ENCODE measurements at places on chromosomes 7 and 10.

DNA sequence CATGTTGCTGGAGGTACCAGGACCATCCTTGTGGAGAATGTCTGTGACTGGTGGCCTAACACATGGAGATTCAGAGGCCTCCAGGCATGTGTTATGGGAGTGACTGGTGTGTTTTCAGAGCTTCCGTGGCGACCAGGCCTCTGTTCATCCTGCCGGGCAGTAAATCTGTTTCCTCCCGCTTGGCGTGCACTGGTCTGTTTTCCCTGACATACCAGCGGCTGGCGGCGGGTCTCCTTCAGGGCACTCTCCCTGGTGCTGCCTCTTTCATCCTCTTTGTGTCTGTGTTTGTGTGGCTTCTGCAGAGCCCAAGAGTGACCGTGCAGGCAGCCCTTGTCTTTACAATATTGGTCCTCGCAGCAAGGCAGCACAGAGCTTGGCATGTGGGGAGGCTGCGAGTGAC lies 385.1 kb upstream of the MKI67 start:
- DNase-seq, result no peak

DNA sequence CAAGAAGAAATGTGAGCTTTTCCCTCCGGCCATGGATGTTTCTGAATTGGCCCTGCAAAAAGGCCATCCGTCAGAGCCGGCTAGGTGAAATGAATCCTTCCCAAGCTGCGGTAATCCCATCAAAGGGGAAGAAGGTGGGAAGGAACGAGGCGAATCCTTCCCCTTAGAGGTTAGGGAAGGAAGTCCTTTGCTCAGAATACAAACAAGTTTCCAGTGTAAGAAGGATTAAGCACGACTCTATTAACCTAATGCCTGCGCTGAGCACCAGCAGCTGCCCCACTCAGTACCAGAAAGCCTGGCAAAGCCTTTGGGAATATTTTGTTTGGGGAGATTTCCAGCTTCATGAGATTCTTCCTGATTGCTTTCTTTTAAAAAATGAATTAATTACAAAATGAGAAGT lies 42.8 kb downstream of the CLRN3 start:
- DNase-seq, result no peak

DNA sequence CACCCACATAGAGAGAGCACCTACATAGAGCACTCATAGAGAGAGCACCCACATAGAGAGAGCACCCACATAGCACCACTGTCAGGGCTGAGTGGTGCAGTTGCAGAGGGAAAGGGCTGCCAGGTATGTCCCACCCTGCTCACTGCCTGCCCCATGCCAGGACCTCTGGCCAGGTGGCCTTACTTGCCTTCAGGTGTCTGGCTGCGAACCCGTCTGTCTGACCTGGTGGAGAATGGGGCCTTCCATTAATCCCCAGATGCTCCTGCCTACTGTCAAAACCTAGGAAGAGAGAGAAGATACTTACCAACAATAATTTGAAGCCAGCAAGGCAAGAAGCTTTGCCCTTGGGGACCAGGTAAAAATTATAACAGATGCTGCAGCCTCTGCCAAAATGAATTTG lies 51.1 kb downstream of the INSIG1 start:
- no peak for DNase-seq

DNA sequence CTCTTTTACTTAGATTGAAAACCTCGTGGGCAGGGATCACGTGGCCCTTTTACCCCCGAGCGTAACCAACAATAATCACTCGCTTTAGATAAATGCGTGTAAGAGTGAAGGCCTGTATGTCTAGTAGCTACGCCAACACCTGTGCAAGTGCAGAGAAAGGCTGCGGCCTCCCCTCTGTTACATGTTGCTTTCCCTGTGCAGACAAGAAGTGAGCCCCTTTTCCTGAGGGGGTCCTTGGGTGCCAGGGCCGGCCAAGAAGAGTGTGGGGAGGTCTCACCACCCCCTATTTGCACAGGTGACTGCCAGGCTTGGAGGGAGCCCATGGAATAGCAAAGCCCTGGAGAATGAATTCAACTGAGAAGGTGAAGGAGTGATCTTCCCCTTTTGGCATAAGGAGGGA lies 35.6 kb upstream of the CNPY1 start:
- DNase-seq, result no peak

- no peak for DNase-seq
Observed at GRCh38 chr10:102631525-102632393, 12.5 kb upstream of the TRIM8 start.

- no peak for DNase-seq
Observed at GRCh38 chr10:126456632-126457031, 68.4 kb upstream of the ADAM12 start.

DNA sequence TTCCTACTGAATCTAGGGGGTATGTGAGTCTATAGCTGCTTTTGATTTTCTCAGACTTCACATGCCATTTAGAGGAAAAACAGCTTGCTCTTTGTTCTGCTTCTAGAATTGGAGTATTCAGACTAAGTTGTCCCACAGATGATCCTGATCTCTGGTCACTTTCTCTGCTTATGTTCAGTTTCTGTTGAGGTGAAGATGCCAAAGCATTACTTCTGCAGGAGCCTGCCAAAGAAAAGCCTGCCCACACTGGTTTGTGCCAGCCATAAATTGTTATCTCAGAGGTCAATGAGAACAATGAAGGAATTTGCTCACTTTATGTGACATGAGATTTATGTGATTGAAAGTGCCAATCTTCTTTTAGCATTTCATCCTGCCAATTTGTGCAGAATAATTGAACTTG lies 163.6 kb downstream of the CDK14 start:
- no peak for DNase-seq

DNA sequence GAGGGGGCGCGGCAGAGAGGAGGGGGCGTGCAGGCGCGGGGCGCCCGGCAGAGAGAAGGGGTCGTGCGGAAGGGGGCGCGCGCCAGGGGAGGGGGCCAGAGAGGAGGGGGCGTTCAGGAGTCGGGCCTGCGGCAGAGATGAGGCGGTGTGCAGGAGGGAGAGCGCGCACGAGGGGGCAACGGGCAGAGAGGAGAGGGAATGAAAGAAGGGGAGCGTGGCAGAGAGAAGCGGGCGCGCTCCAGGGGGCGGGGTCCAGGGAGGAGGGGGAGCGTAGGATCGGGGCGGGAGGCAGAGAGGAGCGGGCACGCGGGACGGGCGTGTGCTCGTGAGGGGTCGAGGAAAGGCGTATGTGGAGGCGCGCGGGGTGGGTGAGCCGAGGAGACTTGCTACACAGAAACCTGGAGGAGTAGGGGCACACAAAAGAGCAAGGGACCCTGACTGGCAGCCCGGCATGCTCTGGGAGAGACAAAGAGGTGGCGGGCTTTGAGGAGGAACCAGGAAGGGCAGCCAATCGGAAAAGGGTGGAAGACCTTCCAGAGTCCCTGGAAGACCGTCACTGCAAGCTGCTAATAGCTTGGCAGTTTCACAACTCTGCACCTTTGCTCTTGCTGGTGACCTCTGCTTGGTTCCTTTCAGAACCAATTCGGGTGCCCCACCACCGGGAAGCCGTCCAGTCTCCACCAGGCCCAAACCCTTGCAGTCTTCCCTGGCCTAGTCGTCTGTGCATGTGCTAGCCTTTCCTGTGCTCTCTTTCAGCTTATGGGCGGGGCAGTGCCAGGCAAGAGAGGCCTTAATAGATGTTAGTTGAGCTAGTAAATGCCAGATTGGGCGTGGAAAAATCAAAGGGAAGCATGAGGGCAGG lies 639 bp downstream of the DYDC2 start:
- DNase-seq, result no peak

DNA sequence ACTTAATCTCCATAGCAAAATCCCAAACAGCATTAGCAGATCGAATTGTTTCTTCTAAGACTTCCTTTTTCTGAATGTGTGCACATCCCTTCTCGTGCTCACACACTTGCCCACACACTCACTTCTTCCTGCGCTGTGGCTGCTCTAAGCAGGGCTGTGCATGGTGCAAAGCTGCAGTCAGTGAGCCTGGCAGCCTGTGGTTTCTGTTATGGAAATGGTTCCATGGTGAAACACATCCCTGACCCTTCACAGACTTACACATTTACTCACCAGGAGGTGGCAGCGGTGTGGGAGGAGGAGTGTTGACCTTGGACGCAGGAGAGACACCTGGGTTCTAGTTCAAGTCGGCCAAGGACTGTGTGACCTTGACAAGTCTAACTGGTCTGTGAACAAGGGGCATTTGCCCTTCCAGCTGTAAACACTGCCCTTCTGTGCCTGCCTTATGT lies 24.9 kb downstream of the MTURN start:
- DNase-seq, result peak; percentile 22

DNA sequence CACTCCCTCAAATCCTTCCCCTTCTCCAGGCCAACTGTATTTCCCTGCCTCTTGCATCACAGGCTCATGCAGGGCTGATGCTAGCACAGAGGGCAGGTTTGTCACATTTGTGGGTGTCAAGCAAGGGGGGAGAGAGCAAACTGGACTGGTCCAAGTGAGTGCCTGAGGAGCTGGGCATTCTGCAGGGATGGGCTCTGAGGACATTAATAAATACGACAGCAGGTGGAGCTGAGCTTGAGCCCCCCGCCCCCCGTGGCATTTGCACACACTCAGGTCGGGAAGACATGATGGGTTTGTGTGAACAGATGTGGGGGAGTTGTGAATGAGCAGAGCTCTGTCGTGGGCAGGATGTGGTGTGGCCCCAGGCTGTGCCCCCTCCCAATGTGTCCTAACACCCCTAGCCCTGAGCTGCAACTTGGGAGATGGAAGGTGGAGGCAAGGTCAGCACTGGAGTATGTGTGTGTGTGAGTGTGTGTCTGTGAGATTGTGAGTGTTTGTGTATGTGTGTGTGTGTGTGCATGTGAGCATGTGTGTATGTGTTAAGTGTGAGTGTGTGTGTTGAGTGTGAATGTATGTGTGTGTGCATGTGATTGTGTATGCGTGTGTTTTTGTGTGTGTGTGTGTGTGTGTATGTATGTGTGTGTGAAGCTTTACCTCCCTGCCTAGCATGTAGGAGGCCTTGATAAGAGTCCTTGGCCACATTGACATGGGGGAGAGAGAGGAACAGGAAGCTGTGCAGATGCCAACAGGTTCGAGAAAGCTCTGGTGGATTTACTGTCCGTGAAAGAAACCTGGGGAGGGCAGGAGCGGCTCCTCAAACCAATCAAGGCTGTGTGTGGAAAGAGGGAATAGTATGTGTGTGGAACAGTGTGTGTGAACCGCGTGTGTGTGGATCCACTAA lies 9.1 kb downstream of the RASSF4 start:
- no peak for DNase-seq

- DNase-seq, result peak; percentile 12
Observed at GRCh38 chr7:36490419-36490830, 100.8 kb downstream of the ANLN start.

GRCh38 chr7:73831834-73832651 lies 1.2 kb downstream of the CLDN4 start:
- no peak for DNase-seq

- no peak for DNase-seq
Observed at GRCh38 chr7:36741866-36742265, 17.6 kb upstream of the AOAH start.

DNA sequence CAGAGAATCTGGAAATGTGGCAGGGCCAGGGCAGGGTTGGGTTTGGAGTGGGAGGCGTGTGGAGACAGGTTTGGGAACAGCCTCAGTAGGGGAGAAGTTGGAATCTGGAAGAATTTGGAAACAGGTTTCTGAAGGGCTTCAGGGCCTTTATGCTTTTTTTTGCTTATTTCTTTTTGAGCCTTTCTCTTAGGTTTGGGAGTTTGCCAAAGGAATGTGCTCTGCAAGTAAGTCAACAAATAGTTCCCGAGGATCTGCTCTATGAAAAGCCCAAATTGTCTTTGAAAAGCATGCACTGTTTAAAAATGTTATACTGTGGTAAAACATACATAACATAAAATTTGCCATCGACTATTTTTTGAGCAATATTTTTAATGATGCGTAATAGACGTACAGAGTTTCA lies 86.7 kb upstream of the ADRB1 start:
- peak; percentile 76 for DNase-seq

DNA sequence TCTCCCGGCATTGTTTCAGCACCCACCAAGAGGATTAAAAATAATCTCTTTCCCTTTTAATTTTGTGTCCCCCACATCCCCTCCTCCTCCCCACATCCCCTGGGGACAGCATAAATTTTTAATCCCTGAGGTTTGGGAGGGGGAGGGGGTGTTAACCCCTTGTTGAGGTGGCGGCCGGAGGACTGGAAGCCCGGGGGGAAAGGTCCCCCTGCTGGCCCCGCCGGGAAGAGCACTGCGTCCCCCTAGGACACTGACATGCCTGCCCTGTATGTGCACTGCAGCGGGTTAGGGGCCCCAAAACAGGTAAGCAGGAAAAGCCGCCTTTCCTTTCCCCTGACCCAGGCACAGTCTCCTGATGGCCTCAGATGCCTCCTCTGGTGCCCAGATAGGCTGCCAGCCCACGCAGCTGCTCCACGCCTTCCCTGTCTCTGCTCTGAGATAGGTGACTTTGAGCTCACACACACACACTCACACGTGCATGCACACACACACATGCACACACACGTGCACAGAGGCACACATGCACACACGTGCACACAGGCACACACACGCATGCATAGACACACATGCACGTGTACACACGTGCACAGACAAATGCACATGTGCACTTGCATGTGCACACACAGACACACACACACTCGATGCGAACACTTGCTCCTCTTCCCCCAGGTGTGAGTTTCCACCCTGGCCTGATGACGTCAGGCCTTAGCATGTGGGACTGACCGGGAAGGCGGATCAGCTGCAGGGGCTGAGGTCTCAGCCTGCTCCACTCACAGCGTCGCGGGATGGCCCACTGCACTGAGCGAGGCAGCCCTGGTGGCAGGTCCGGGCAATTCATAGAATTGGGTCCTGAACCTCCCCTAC lies 12.3 kb downstream of the CNPY1 start:
- DNase-seq, result peak; percentile 16

- DNase-seq, result peak; percentile 95
Observed at GRCh38 chr10:13716081-13717071, 129.6 kb downstream of the PRPF18 start.

DNA sequence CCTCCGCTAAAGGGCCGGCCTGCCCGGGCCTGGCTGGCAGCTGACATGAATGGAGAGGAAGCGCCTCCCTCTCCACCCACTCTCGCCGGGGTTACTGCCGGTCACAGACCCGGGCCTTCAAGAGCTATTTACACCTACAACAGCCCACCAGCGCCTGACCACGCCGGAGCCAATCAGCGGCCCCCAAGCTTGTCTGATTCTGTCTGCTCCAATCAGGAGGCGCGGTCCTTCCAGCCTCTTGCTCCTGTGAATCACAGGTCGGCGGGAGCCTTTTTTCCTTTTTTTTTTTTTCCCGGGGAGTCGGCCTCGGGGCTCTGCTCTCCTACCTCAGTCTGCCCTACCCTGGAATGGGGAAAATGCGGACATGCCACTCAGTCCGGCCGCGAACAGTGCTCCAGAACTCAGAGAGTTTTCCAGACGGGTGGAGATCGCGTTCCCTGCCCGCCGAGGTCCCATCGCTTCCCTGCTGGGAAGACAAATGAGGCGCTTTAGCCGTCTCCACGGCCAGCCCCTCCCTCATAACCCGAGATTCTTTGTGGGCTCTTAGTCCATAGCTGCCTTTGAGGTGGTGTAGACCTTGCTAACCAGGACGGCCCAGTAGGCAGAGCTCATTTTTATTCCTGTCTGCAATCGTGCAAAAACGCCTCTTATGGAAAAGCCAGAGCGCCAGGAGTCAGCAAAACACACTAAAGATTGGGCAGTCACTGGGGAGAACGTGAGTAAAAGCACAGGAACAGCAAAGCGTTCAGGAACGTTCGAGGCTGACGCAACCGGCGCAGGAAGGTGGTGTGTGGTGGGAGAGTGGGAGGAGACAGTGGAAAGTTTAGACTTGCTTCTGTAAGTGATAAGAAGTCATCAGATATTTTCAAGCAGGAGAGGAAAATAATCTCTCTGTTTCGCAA lies 26.5 kb downstream of the SCD start:
- DNase-seq, result peak; percentile 100
